Hematopoietic multipotent progenitor cell treated with erythropoietin and hydrocortisone succinate and interleukin-3 and kit ligand, for 15 days (in vitro differentiated cells): ENCODE measurements at places on chromosomes 5 and 9.

DNA sequence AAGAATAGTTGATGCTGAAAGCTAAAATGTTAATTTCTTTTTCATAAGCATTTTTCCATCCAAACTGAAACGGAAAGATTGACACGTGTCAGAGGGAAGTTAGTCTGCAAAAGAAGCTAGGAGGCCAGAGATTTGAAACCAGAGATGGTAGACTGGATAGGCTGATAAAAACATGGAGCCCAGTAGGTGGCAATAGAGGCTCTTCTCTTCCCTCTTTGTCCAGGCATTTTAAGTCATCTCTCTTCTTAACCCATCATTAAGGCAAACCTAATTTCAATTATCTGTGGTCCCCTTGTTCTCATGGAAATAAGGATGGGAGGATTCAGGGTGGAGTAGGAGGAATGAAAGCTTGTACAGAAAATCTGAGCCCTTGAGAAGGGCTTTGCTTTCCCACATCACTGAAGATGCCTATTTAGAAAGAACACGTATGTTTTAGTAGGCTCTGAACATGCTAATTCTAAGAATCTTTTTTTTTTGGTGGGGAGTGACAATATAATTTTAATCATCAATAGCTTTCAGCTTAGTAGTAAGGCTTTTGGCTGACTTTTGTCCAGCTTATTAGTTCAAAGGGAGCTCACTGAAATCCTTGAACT lies 66.6 kb downstream of the ZNF474 start:
- DNase-seq, result no peak

DNA sequence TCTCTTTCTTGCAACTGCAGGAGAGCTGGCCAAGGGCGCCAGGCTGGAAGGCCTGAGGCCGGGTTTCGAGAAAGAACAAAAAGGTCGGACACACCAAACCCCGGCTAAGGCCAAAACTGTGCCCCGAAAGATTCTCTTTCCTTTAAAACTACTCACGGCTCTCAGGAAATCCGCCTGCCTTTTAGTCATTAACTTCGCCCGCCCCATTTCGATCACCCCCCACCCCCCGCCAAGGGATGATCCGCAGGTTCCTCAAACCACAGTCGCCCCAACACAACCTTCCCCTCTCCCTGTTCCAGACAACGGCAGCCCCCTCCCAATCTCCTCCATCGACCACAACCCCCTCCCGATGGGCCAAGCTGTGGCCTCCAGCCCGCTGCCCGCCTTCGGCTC lies 536 bp downstream of the FEM1C start:
- DNase-seq, result peak; percentile 50

- no peak for DNase-seq
These were observed 2.7 kb downstream of the EEIG1 start for GRCh38 chr9:127977884-127978647.

- no peak for DNase-seq
These were observed 56.1 kb downstream of the WDR70 start for GRCh38 chr5:37435261-37435660.

- DNase-seq, result no peak
These were observed 205.0 kb downstream of the TENT4A start for GRCh38 chr5:6918255-6918654.

- peak; percentile 40 for DNase-seq
These were observed 108.2 kb downstream of the UBE2R2 start for GRCh38 chr9:33924978-33925797.

GRCh38 chr5:82396396-82396795 lies 118.2 kb upstream of the RPS23 start:
- no peak for DNase-seq

DNA sequence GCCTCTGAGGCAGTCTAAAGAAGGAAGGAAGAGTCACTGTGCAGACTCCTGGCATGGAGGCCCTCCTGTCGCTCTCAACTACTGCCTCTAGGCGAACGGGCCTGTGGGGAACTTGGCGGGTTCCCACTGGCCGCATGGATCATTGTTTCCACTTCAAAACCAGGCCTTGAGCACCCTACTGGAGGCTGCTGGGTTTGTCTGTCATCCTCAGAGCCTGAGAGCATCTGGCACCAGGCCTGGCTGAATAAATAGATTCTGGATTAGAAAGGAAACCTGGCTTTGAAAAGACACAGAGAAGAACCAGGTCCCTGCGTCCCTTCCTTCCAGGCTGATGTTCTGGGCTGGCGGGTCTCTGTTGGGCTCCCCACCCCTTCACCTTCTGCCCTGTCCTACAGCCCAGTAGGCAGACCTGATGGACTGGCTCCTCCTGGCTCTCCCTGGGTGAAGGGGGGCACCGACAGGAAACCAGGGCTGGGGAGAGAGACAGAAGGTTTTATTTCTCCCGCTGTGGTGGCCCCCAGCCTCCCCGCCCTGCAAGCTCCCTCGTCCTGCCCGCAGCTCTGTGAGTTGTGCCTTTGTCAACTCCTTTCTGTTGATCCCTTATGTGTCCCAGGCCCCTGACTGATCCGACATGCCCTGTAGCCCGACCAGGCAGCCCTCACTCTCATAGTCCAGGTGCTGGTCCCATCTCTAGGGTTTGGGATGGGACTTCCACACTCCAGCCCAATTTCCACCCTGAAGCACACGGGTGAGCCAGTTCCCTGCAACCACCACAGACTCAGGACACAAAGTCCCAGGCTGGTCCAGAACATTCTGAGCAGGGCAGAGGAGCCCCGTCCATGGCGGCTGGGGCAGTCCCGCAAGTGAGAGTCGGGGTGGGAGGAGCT lies 50.1 kb downstream of the ADAMTS2 start:
- DNase-seq, result no peak

DNA sequence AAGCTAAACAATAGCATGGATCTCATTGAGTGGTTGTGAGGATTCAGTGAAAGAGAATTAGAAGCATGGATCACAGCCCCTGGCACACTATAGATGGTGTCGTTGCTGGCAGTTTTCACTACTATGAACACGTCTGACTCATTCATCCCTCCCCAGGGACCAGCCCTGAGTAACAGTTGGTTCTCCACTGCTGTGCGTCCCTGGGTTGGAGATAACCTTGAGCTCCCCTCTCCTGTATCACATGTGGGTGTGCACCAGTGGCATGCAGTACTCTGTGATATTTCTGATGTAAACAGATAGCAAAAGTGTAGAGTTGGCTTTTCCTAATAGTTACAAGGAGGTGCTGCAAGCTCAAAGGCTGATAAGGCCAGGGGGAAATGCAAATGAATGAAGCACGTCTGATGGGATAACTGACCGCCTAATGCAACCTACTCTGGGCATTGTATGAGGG lies 8.8 kb upstream of the LCP2 start:
- peak; percentile 74 for DNase-seq

- DNase-seq, result no peak
These were observed 111.3 kb downstream of the STK32A start for GRCh38 chr5:147346006-147346561.
